ENCODE measurements at places on chromosomes 16 and 17.

DNA sequence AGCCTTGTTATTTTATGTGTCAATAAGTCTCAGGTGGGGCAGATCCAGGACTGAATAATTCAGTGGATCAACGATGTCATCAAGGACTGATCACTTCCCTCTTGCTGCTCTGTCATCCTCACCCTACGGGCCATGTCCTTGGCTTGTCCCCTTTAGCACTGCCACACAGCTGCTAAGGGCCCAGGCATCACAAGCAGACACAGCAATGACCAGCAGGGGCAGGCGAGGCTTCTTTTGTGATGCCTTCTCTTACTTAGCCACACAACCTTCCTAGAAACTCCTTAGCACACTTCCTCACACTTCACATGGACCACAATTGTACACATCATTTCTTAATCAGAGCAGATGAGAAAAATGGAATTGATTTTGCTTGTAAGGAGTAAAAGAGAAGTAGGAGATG lies 356.3 kb upstream of the SOX9 start:
- peak; percentile 26 for DNase-seq

DNA sequence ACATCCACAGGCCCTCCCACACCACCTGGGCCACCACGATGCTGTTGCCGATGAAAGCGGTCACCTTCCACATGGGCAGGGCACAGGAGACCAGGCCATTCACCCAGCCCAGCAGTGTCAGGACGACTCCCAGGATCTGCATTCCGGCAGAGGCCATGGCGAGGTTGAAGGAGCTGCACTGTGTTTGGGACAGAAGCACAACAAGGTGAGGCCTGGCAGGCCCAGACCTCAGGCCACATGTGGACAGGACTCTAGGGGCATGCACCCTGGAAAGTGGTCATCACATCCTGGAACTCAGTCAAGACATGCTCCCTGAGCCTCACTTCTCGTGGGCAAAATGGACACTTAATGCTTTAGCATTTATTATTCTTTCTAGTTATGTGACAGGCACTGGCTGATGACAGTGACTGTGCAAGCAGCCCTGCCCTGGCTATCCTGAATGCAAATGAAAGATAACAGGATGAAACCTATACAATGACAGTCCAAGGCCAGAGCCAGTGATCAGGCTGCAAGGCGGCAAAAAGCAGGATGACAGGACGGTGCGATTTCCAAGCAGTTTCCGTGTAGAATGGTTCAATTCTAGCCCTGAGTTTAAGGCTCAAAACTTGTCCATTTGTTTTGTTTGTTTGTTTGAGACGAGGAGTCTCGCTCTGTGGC lies 2.0 kb downstream of the CLDN6 start:
- DNase-seq = no peak

DNA sequence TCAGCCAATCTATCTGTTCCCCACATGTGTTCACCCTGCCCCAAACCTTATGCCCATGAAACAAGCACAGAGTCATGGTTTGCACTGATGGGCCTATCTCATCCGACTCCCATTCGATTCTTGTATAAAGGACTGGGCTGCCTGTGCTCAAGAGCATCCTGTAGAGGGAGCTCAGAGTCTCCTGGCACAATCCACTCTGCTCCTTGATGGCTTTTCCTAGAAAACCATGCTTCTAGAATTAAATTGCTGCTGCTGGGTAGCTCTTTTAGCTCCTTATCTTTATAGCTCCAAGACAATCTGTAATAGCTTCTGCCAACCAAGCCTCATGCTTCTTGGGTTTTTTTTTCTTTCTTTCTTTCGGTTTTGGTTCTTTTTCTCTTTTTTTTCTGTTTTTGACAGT lies 9.7 kb downstream of the ZNF19 start:
- DNase-seq = peak; percentile 11

GRCh38 chr16:17103216-17103615 lies 367.5 kb downstream of the XYLT1 start:
- no peak for DNase-seq

GRCh38 chr16:70699696-70700095 lies 13.8 kb upstream of the MTSS2 start:
- DNase-seq = no peak

GRCh38 chr16:10373556-10373955 lies 12.3 kb upstream of the ATF7IP2 start:
- no peak for DNase-seq

- DNase-seq = peak; percentile 36
Observed at GRCh38 chr17:35315283-35315682, 58.1 kb downstream of the SLFN11 start.

- no peak for DNase-seq
Observed at GRCh38 chr16:17367923-17368322, 102.8 kb downstream of the XYLT1 start.

- DNase-seq = peak; percentile 69
Observed at GRCh38 chr17:75848523-75849278, 4.5 kb upstream of the UNC13D start.

DNA sequence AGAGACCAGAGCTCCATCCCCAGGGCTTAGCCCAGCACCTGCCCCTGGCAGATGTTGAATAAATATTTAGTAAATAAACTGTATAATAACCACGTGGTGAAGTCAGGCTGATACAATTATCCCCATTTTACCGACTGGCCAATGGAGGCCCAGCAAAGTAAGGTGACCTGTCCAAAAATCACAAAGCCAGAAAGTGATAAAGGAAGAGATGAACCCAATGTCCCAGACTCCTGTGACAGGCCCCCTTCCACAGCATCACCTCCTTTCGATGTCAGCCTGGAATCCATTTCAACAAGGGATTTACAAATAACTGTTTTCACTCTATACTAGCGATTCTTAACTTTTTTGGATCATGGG lies 5.5 kb downstream of the TVP23A start:
- DNase-seq = no peak

GRCh38 chr17:48491527-48492273 lies 39.1 kb downstream of the HOXB1 start:
- DNase-seq = peak; percentile 80

GRCh38 chr17:19502517-19502916 lies 31.1 kb upstream of the SLC47A1 start:
- DNase-seq = no peak

DNA sequence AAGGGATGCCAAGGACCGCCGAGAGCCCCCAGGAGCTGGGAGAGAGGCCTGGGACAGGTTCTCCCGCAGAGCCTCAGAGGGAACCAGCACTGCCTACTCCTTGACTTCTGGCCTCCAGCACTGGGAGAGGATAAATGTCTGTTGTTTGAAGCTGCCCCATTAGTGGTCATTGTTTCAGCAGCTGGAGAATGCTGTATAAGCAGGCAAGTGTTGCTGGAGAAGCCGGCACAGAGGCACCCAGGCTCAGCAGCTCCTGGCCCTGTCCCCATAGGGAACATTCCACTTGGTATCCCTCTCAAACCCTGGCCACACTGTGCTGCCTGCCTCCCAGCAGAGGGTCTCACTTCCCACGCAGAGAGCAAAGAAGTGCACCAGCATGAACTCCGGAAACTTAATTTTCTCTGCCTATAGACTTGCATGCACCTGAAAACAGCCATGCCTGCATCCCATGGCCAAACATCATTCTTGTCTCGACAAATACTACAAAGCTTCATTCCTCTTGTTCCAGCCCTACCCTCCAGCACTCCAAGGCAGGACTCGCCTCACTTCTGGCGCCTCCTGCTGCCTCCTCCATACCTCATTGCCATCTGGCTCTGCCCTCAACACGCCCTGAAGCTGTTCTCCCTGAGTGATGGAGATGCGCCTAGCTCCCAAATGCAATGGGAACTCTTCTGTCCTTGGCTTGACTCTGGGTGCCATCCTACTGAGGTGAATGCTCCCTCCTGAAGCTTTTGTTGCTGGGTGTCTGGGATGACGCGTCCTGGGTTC lies 88.1 kb downstream of the DNAH17 start:
- no peak for DNase-seq

GRCh38 chr16:71460236-71460635 lies 1.8 kb downstream of the ZNF23 start:
- DNase-seq = peak; percentile 48

DNA sequence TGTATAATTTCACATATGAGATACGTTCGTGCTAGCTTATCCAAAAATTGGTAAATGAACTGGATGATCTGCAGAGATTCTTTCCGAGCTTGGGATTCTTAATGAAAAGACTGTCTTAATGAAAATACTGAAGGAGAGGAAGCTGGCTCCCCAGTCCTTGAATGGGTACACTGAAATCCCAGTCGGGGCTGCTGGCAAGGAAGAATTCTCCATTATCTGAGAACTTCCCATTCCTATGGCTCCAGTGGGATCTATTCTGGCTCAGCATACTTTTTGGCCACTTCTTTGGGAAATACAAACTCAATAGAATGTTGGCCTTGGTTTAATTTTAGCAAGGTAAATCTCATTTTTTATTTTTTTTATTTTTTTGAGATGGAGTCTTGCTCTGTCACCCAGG lies 23.7 kb upstream of the SLC35B1 start:
- DNase-seq = no peak

DNA sequence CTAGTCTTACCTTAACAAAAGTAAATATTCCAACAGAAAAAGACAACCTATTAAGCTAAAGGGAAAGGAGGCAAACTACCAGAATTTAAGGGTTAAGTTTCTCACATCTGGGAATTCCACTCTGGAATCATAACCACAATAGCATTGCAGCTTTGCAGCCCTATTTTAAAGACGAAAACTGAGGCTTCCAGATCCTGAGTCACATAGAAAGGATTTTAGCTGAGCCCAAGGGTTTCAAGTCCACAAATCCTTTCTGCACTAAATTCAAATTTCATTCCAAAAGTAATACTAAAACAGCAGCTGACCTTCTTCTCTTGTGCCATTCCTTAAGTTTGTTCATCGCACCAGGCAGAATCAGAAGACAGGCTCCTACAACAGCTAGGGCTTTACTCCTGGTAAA lies 17.8 kb downstream of the XYLT1 start:
- no peak for DNase-seq

GRCh38 chr17:68682903-68683302 lies 81.7 kb upstream of the FAM20A start:
- no peak for DNase-seq

GRCh38 chr17:38885728-38886642 lies 16.1 kb downstream of the LASP1 start:
- DNase-seq = no peak

GRCh38 chr16:88754912-88755744 lies 29.9 kb downstream of the PIEZO1 start:
- peak; percentile 61 for DNase-seq

DNA sequence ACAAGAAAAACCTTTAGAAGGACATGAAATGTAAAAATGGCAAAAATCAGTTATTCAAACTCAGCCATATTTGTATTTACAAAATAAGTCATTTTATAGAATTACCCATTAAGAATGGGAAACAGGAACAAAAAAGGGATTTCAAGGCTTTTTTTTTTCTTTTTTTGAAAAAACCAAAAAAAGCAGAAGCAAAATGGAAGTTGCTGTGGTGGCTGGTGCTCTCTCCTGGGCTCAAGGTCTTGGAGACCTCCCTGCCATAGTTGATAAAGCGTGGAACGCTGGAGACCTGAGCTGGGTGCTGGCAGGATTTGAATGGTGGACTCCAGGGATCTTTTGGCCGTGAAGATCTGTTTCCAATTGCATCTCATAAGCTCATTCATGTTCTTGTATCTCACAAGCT lies 3.1 kb downstream of the PLCG2 start:
- DNase-seq = no peak

DNA sequence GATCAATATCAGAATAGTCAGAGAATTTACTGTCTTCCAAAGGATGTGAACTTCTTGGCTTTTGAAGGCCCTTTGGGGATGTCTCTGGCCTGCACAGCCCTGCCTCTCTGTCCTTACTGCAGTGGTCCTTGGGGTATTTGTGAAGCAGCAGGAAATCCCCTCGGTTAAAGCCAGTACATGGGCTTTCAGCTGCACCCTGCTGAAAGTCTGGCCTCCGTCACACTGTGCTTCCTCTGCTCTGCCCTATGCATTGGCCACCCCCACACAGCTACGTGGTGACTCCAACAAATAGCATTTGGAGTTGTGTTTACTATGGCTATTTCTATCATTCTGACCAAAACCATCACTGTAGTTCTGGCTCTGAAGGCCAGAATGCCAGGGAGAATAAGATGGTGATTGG lies 21.2 kb downstream of the SYCE1L start:
- no peak for DNase-seq

GRCh38 chr17:1686086-1686485 lies 1.4 kb upstream of the PRPF8 start:
- no peak for DNase-seq

DNA sequence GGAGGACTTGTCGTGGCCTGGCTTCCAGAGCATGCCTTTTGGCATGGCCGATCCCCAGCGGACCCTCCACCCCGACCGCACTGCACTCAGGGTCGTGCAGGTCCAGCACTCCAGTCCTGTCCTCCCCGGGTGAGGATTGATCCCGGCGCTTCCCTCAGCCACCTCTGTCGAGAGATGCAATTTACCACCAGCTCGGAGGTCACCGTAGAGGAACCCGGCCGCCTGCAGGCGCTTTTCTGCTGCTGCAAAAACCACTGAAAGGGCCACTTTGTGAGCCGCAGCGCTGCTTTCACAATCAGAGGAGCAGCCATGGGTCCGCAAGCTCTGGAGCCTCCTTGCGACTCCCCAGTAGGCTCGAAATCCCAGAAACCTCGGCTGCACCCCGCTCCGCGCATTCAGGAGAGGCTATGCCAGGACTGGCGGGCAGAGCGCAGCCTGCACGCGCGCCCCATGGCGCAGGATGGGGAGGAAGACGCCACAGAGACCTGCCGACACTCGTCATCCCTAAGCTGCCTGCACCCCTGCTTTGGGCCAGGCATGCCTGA lies 134.2 kb downstream of the HS3ST2 start:
- no peak for DNase-seq

DNA sequence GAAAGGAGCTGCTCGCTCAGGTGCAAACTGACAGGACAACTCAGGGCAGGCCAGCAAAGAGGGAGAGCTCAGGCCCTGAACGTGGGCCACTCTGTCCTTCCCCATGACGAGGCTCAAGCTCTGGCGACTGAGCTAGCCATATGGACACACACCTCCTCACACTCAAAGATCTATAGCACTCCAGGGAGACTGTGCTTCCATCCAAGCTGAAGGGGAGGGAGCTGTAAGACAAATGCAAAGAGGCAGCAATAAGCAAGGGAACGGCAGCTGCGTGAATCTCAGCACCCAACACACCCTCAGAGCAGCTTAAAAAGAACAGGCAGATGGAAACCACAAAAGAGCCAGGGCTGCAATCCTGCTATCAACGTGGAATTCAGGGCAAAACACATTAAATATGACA lies 13.5 kb downstream of the NUDT16L1 start:
- DNase-seq = no peak

- DNase-seq = peak; percentile 36
Observed at GRCh38 chr16:27838536-27839175, 224.9 kb downstream of the GSG1L start.

GRCh38 chr17:17416400-17417360 lies 60.1 kb upstream of the MED9 start:
- peak; percentile 67 for DNase-seq

- DNase-seq = no peak
Observed at GRCh38 chr17:74126959-74127358, 76.5 kb upstream of the RPL38 start.

GRCh38 chr16:55853114-55853513 lies 20.2 kb upstream of the CES1 start:
- DNase-seq = no peak
